Stimulated activated CD4-positive, alpha-beta T cell treated with anti-CD3 and anti-CD28 coated beads, TNF-alpha, amount 100 ng/mL, for 1 hour (primary cell): ENCODE measurements at places on chromosomes 16 and 17.

DNA sequence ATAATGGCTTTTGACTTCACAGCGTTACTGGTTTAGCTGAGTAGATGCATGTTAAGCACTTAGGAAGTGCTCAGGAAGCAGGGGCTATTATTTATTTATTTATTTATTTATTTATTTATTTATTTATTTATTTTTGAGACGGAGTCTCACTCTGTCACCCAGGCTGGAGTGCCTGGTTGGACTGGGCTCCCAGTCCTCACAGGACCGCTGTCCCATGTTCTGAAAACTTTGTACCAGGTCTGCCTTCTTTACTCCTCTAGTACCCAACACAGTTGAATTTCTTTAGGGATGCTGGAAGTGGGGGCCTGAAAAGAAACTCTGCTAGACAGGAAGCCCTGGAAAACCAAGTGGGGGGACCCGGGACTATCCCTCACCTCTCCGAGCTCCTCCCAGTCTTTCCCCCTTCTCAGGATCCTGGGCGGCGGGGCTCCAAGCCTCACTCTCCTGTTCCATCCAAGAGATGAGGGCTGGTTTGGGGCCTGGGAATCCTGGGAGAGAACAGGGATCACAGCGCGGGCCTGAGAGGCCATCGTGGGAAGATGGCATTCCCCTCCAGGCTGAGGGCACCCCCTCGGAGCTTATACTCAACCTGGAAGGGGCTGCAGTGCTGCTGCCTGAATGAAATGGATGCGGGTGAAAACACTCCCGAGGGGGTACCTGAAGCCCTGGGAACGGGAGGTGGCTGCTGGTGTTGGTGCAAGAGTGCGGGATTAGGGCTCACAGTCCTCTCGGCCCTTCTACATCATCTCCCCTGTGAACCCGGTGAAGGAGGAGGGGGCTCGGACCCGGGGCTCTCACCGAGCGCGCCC lies 674 bp downstream of the ZNF688 start:
- DNase-seq = no peak

- no peak for DNase-seq
Observed at GRCh38 chr17:75869282-75870141, 8.9 kb downstream of the TRIM47 start.

- no peak for DNase-seq
Observed at GRCh38 chr16:46746821-46747776, 1.0 kb downstream of the MYLK3 start.

GRCh38 chr16:86431540-86431939 lies 78.8 kb upstream of the FOXF1 start:
- DNase-seq = no peak

DNA sequence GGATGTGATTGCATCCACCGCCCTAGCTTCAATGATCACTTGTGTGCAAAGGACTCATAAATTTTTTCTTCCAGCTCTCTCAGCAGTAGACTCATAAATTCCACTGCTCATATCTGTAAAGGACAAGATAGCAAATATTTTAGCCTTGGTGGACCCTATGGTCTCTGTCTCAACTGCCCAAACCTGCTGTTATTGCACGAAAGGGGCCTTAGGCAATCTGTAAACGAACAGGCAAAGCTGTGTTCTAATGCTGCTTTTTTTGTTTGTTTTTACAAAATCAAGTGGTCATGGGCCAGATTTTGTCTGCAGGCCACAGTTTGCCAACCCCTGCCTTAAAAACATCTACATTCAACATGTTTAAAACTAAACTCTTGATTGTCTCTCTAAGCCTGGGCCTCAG lies 34.1 kb downstream of the FAM20A start:
- no peak for DNase-seq
